AG20443 (cell line): ENCODE measurements at places on chromosomes 2 and 18.

- no peak for DNase-seq
These were observed 49.4 kb downstream of the TMEM178A start for GRCh38 chr2:39715095-39715494.

- no peak for DNase-seq
These were observed 207.9 kb upstream of the ACVR2A start for GRCh38 chr2:147636886-147637285.

DNA sequence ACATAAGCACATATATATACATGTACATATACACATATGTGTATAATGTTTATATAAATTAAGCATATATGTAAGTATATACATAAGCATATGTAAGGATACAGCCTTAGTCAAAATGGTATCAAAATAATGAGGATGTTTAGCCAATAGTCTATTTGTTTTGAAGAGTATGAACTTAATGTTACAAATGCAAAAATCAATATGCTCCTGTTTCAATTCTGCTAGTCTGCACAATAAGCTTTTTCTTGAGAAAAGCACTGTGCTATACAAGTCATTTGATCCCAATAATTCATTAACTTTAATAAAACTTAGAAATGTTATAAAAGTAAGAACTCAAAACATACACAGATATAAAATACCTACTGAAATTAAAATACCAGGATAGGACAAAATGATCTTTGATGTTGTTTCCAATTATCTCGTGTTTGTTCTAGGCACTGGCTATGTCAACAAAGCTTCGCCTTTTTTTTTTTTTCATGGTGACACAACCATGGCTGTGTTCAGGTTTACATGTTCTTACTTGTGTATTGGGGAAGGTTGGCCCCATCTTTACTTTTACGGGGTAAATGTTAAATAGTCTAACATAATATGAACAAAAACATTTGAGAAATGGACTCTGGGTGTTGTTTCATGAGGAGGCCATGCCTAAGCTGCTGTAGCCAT is 271.1 kb upstream of the CDH19 start:
- no peak for DNase-seq

DNA sequence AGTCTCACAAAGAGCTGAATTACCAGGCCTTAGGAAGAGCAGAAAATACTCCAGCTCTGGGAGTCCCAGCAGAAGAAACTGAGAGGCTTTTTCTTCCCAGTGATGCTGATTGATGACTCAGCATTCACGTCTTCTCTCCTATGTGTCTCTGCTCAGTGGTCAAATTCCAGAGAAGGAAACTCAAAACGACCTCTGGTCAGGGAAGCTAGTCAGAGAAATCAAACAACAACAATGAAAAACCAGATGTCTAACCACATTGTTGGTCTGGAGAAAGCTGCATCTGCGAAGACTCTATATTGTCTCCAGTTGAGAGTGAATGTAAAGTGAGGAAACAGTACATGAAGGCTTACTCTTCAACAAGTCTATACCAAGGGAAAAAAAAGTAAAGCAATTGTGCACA is 28.6 kb upstream of the CERS6 start:
- DNase-seq = peak; percentile 30

GRCh38 chr2:134918526-134919340 is at the start of gene CCNT2:
CCNT2 (plus strand) TSS chr2:134918822; CDS start chr2:134918855, 33 bp downstream.
- DNase-seq = peak; percentile 99

DNA sequence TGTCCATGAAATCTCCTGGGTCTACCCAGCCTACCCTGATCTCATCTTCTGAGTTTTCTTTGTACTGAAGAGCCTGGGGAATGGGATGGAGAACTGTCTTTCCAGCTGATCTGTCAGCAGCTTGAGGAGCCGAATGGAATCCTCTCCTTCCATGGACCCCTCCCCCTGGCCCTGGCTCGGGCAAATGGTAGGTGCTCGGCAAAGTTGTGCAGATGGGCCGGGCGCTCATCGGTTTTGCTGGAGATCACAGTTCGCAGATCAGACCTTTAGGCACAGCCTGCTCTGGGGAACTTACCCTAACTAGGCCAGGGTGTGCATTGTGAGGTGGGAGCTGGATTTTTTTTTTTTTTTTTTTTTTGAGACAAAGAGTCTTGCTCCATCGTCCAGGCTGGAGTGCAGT is 40.4 kb downstream of the LCT start:
- no peak for DNase-seq

DNA sequence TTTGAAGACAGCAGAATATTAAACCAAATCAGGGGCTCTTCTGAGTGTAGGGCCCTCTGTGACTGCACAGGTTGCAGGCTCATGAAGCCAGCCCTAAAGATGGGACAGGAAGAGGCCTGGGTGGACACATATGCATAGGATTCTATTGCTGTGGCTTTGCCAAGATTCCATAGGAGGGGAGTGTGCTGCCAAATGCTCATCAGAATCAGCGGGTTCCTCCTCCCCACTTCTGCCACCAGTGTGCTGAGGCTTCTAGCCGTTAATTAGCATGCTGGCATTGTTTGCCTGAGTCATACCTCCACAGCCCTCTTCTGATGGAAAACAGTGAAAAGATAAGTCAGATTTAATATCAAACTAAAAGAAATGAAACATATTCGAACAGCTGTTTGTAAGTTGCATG is 103.9 kb upstream of the TMEFF2 start:
- DNase-seq = no peak

DNA sequence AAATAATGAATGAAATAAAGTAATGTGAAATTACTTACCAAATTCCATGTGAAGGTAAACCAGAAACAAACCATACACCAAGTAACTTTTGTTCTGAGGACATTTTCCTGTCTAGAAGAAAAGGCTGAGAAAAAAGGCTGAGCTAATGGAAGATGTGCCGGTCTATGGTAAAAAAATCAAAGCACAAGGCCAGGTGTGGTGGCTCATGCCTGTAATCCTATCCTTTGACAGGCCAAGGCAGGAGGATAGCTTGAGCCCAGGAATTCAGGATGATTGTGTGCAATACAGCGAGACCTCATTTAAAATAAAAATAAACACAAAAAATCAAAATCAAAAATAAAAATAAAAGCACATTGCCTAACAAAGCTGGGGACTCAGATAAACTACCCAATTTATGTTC is 6.7 kb downstream of the ORC4 start:
- no peak for DNase-seq

- no peak for DNase-seq
These were observed 45.8 kb downstream of the HS6ST1 start for GRCh38 chr2:128272601-128273468.

- no peak for DNase-seq
These were observed 1560.6 kb upstream of the SLC39A10 start for GRCh38 chr2:194096402-194096801.

GRCh38 chr2:68719912-68720311 is 14.7 kb upstream of the ARHGAP25 start:
- DNase-seq = no peak

GRCh38 chr2:105125920-105126319 is 88.1 kb downstream of the MRPS9 start:
- no peak for DNase-seq

DNA sequence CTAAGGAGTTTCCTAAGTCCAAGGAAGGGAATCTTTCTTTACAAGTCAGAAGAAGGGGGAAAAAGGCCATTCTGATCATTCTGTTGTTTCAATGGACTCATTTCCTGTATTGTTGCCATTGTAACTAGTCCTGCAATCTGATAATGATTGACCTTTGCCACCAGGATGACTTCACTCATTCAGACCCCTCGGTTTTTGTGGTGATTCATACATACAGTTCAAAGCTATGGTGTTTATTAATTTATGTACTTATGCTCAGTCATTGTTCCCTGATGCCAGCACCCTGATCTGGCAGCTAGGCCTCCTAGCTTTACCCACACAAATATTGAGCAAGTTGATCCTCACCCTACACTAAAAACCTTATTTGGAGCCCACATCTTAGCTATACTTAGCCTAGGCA is 57.6 kb upstream of the ZNF519 start:
- no peak for DNase-seq

DNA sequence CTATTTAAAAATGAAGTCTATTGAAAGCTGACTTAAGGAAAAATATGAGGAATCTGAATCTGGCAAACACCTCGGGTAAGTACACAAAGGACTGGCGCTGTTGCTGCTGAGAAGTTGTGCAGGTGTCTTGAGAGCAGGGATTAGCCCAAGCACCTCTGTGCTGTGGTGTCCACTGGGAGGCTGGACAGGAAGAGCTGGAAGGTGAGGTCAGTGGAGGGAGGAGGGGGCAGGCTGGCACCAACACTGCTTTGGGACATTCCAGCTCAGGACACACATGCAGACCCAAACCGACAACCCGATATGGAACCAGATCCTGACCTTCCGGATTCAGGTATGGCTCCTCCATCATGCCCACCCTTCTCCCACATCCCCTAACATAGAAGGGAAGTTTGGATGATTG is 20.6 kb downstream of the FER1L5 start:
- no peak for DNase-seq

- no peak for DNase-seq
These were observed 22.7 kb downstream of the RPRM start for GRCh38 chr2:153455861-153456260.

DNA sequence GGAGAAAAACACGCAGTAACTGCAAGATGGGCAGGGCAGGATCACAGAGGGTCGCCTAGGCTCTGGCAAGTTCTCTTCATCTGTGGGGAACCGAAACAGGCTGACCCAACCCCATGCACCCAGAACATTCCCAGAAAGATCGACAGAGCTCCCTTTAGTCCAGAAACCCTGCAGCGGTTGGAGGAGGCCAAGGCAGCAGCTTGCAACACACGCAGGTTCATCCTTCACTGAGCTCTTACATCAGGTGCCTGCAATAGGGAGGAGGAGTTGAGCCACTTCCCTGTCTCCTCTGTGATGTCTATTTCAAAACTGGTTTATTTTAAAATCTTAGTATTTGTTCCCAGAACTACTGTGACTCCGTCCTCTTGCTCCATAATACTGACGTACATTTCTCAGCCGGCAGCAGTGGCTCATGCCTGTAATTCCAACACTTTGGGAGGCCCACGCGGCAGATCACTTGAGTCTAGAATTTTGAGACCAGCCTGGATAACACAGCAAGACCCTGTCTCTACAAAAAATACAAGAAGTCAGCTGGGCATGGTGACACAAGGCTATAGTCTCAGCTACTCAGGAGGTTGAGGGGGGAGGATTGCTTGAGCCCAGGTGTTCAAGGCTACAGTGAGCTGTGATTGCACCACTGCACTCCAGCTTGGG is 11.5 kb upstream of the SLC11A1 start:
- peak; percentile 35 for DNase-seq

DNA sequence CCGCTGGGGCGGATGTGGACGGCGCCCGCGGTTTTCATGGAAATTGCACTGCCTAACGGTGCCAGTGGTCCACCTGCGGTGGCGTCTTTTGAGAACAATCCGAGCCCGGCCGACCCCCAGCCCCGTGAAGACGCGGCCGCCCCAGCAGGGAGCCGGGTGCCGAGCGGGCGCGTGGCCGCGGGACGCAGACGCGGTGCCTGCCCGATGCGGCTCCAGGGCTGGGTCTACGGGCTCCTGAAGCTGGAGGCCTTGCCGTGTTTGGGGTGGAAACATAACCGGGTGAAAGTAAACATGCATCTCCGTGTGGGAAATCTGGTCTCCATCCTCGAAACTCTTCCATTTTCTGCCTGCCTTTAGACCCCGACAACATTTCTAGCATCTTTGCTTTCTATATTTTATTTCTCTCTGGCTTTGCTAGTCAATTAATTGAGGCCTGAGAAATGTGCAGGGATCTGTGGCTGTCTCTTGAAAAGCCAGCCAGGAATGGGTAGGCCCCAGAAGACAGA is 572 bp downstream of the INPP4A start:
- DNase-seq = peak; percentile 72

DNA sequence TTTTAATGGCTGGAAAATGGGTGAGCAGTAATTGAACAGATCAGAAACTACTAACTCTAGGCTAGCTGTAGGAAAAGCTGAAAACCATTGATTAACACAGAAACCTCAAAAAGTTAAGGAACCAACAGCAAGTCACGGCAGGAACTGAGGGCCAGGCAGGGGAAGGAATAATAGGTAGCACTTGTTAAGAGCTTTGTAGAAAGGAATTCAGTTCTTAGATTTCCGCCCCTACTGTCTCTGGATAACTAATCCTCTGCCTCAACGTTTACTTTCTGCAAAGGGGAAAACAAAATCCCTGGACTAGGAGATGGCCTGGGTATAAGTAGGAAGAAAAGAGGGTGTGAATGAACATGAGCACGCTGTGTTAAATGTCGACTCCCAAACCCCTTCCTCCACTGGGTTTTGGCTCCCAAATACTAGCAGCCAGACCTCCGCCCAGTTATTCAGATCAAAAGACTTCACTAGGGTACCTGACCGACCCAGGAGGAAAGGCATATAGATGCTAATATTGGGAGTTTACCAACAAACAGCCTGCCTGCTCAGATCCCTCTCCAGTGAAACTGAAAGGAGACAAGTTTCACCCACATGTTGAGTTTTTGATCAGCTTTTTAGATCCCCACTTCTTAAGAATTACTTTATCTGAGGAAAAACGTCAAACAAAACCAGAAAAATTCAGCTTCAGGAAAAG is 12.4 kb downstream of the SMAD2 start:
- no peak for DNase-seq

- no peak for DNase-seq
These were observed 33.6 kb downstream of the ATOH8 start for GRCh38 chr2:85787282-85787980.

DNA sequence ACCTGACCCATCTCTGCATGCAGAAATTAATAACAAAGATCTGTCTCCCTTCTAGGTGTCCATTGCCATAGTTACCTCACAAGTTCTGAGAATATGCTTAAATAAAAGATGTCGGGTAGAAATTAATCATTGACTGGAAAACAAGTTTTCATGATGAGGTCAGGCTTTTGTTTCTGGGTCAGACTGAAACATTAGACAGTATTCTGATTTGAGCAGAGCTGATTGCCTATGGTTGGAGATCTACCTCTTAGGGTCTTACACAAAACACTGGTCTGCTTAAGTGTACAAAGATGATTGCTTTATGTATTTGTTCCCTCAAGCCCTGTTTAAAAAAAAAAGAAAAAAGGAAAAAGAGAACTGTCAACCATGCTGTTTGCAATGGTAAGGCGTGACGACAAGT is 956.4 kb downstream of the CPS1 start:
- no peak for DNase-seq

DNA sequence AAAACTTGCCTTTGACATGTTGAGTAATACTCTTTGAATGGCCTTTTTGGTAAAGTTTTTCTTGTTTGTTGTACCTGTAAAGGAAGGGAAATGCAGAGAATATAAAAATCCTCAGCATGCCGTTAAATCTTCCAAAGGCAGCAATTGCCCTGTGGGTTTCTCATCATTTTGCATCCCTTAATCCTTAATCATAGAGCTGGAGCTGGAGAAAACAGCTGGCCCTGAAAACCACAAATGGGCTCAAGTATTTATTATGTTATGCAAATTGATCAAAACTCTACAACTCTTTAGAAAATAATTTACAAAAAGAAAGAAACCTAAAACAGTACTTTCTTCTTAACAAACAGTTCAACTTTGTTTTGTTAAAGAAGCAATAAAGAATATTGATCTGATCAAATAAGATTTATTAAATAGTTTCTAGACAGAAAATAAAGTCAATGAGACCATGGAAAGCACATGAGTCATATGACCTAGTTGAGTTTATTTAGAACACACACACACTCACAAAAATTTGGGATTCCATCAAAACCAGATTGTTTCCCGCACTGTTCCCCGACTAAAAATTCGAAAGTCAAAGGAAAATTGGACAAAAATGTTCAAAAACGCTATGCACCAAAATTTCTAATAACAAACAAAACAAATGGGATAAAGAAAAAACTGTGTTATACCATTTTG is 309.0 kb downstream of the GULP1 start:
- peak; percentile 17 for DNase-seq
